Activated naive CD8-positive, alpha-beta T cell treated with anti-CD3 and anti-CD28 coated beads for 36 hours (primary cell): ENCODE measurements at places on chromosomes 12 and 14. TPM values are rescaled to one million over a fixed set of nuclear protein-coding genes. Genes with fewer than 3 reads are reported as not detected.

KLRG1 gene
- 3.7 TPM for total RNA-seq

RNF212B gene
- not detected for total RNA-seq

MYF6 gene
- total RNA-seq = not detected

SLC5A8 gene
- total RNA-seq = not detected

PRB2 gene
- total RNA-seq = not detected

DLGAP5 gene
- 69.2 TPM for total RNA-seq

COL2A1 gene
- 0.04 TPM for total RNA-seq

GPR137C gene
- 0.32 TPM for total RNA-seq

ADAMTS20 gene
- not detected for total RNA-seq

SPTB gene
- total RNA-seq = 0.32 TPM
